Body of pancreas (tissue), 4 donors: ENCODE measurements at places on chromosomes 5 and 9. TPM values are rescaled to one million over a fixed set of nuclear protein-coding genes. Genes with fewer than 3 reads are reported as not detected.

The GABRP gene
- 8.6 TPM for total RNA-seq

The NMUR2 gene
- not detected for total RNA-seq

The RLN1 gene
- not detected for total RNA-seq

The PITX1 gene
- not detected for total RNA-seq

The INPP5E gene
- 8.8 TPM for total RNA-seq

The DNM1 gene
- 13.0 TPM for total RNA-seq

The SLC34A1 gene
- total RNA-seq, result not detected

The SOHLH1 gene
- not detected for total RNA-seq

The RHOBTB3 gene
- 196 TPM for total RNA-seq

The ANKRD31 gene
- 0.78 TPM for total RNA-seq

The KCNV2 gene
- total RNA-seq, result not detected

The PCDHGA1 gene
- total RNA-seq, result 0.33 TPM

The HTR1A gene
- total RNA-seq, result not detected

The CTNND2 gene
- 21.0 TPM for total RNA-seq

The ANKRD34B gene
- total RNA-seq, result not detected

The IL31RA gene
- total RNA-seq, result not detected

The MED22 gene
- 16.3 TPM for total RNA-seq

The OR1N1 gene
- not detected for total RNA-seq

The PCSK1 gene
- total RNA-seq, result 7.9 TPM

The TRAF1 gene
- total RNA-seq, result 8.2 TPM

The RNF208 gene
- 0.78 TPM for total RNA-seq

The GCNT4 gene
- 3.3 TPM for total RNA-seq

The ARL14EPL gene
- not detected for total RNA-seq

The LCN10 gene
- total RNA-seq, result 4.6 TPM

The SPATA31E1 gene
- total RNA-seq, result not detected

The DNAJC21 gene
- 29.6 TPM for total RNA-seq

The ANKRD20A1 gene
- 4.6 TPM for total RNA-seq

The HRCT1 gene
- total RNA-seq, result 3.4 TPM

The CDX1 gene
- not detected for total RNA-seq

The SLC34A3 gene
- not detected for total RNA-seq

The PIP5KL1 gene
- 2.6 TPM for total RNA-seq

The ACER2 gene
- total RNA-seq, result 8.0 TPM

The RASGEF1C gene
- not detected for total RNA-seq

The CARTPT gene
- total RNA-seq, result not detected

The SLC46A2 gene
- total RNA-seq, result 0.78 TPM

The FAM200C gene
- total RNA-seq, result 6.0 TPM

The PCDHGC5 gene
- total RNA-seq, result 2.0 TPM

The FOXD4L6 gene
- not detected for total RNA-seq

The ACOT12 gene
- not detected for total RNA-seq

The GFPT2 gene
- total RNA-seq, result 3.9 TPM

The ARSI gene
- not detected for total RNA-seq

The TGFBI gene
- 7.6 TPM for total RNA-seq

The CARD6 gene
- total RNA-seq, result 5.6 TPM
